ENCODE measurements at places on chromosomes 11 and 22.

DNA sequence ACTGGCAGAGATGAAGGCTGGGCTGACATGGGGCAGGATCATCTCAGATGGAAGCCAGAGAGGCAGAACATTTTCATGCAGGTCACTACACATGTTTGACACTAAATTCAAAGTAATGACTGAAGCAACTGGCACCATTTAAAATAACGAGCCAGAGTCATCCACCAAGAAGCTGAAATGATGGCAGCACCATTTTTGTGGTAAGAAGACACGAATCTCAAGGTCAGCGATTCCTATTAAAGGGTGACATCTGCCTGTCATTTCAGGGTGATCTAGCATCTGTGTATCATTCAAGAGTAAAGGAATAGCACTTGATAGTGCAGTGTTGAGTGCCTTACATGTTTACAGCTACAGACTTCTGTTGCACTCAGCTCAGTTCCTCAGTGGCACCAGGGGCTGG, 113.4 kb upstream of the C11orf87 start:
- DNase-seq = no peak

DNA sequence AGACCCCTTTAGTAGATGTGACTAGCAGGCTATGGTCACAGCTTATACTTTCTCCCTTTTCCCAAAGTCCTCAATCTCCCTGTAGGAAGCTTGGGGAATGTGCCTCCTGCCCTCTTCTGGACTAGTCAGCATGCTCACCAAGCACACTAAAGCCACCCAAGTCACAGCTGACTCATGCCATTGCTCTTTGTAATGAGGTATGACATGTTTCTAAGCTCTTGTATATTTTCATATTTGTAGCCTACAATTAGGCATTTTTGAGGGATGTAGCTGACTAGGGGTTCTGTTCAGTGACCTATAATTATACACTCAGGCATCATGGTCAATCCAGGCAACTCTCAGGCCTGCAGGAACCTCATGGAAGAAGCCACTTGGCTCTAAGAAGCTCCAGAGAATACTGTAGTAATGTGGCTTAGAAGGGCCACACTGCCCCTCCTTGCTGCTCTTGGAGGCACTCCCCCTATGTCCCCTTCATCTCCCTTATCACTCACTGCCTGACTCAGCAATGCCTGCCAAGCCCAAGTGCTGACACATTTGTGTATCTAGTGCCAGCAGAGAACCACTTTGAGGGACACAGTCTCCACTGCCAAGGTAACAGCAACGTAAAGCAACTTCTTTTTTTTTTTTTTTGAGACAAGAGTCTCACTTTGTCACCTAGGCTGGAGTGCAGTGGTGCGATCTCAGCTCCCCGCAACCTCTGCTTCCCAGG, 86.2 kb downstream of the RPL27A start:
- no peak for DNase-seq

- DNase-seq = no peak
Measured at GRCh38 chr11:76140912-76141574, 65.3 kb downstream of the WNT11 start.

DNA sequence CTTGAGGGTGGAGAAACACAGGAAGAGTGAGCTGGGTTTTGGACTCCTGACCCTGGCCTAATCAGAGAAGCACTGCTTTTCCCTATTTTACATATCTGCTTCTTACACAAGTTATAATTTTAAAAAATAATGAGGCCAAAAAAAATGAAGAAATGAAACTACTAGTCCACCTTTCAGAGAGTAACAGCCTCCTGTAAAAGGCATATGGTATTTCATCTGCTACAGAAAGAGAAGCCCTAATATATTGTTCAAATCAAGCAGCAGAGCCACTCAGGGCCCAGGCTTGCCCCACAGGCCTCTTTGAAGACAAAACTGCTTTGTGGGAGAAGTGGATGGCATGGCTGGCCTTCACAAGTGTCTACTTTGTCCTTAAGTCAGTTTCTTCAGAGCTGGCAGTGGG, 10.0 kb downstream of the DIXDC1 start:
- no peak for DNase-seq

DNA sequence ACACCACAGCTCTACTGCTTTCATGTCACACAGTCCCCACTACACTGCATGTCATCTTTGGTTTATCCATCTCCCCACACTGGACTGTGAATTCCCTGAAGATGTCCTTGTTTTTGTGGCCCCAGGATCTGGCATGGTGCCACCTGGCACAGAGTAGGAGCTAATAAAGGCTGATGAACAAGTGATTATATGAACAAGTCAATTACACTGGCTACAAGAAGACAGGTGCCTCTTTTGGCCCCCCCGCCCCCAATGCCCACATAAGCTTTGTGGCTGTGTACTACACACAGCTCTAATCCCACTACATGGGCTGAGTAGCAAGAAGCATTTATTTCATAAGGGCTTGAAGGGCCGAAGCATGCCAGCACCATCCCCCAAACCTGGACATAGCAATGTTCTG, 24.7 kb downstream of the PLEKHA7 start:
- no peak for DNase-seq
